Mammary microvascular endothelial cell (primary cell): ENCODE measurements at places on chromosomes 4 and X. TPM values are rescaled to one million over a fixed set of nuclear protein-coding genes. Genes with fewer than 3 reads are reported as not detected.

CXCL9 gene
- total RNA-seq = not detected in 2 replicates

TBC1D1 gene
- total RNA-seq = 250 and 260 TPM in 2 replicates

IL13RA1 gene
- total RNA-seq = 51.7 and 58.1 TPM in 2 replicates

DLG3 gene
- total RNA-seq = 0.84 and 1.5 TPM in 2 replicates

ASB9 gene
- total RNA-seq = 24.5 and 27.0 TPM in 2 replicates

TCEAL3 gene
- 12.3 and 21.1 TPM in 2 replicates for total RNA-seq

TREX2 gene
- 2.2 TPM in 1 of 2 replicates, not detected in the other for total RNA-seq

PRPS2 gene
- 26.4 and 32.3 TPM in 2 replicates for total RNA-seq

NHSL2 gene
- total RNA-seq = 18.9 and 22.6 TPM in 2 replicates

SLC10A4 gene
- not detected in 2 replicates for total RNA-seq

MAGEA6 gene
- total RNA-seq = not detected in 2 replicates

PABPC4L gene
- 0.33 and 0.79 TPM in 2 replicates for total RNA-seq

MAOA gene
- 28.1 and 32.4 TPM in 2 replicates for total RNA-seq

NXF2 gene
- total RNA-seq = not detected in 2 replicates

ARSJ gene
- 27.6 TPM in 2 replicates for total RNA-seq
